ENCODE measurements at places on chromosomes 7 and 10.

GRCh38 chr7:155346285-155346684 lies 48.6 kb downstream of the INSIG1 start:
- no peak for DNase-seq

GRCh38 chr7:140294454-140294853 lies 103.9 kb downstream of the SLC37A3 start:
- no peak for DNase-seq

DNA sequence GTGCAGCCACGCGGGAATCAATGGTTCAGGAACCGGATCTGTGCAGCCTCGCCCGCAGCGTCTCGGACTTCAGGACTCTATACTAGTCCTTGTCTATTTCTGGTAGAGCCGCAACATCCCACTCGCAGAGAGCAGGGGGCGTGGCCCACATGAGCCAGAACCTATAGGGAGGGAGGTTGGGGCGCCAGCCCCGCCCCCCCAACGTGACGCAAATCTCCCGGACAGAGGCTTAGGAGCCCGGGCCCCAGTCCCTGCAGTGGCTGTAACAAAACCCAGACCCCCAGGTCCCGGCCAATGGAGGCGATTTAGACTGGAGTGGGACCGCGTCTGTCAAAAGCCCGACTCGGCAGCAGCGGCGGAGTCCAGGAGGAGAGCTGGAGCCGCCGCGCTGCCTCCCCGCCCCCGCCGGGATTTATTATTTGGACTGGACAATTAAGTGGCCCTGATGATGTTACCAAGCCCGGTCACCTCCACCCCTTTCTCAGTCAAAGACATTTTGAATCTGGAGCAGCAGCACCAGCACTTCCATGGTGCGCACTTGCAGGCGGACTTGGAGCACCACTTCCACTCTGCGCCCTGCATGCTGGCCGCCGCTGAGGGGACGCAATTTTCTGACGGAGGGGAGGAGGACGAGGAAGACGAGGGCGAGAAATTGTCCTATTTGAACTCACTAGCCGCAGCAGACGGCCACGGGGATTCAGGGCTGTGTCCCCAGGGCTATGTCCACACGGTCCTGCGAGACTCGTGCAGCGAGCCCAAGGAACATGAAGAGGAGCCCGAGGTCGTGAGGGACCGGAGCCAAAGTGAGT lies at the start of gene NKX2-3:
Gene NKX2-3 (plus strand): TSS at position 256 of the 809 bp plus-strand sequence. CDS start 190 bp downstream, at position 446.
- peak; percentile 30 for DNase-seq

GRCh38 chr7:44063894-44064651 lies 1.3 kb downstream of the PGAM2 start:
- no peak for DNase-seq

DNA sequence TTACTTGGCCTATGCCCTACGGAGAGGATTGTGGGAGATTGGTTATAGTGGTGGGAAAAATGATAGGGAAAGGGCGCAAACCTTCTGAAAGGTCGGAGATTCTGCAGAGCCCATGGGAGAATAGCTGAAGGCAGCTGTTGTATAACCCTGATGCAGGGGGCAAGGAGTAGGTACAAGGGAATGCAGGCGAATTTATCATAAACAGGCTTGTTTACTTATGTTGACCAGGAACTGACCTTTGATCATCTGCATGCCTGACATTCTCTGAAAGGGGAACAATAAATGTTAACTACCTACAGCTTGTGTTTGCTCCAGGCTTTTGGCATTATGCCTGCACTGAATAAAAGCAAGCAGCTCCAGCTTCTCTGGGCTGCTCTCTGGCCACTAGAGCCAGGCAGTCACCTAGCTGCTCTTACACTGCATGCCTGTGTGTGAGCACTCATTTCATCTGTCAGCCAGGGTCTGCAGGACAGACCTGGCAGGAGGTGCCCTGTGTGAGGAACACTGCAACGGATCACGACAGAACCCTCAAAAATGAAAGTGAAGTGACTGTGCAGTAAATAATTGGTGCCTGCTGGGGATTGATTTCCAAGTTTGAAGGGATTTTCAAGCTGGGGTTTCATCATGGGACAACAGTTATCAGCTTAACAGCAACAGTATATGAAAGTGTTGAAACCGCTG lies 31.1 kb upstream of the ABCA13 start:
- peak; percentile 22 for DNase-seq

DNA sequence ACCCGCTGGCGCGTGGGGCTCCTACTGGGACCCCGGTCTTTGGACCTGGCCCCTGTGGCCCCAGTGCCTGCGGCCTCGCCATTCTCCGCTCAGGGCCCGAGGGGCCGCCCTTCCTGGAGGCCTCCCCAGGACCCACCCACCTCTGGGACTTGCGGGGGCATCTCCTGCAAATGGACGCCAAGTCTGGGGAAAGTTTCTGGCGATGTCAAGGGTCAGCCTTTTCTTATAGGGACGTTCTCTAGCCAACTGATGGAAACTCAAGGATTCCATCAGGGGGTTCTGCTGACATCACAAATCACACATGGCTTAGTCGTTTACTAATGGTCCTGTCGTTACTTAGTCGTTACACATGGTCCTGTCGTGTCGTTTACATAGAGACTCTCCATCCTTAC lies 57.7 kb upstream of the RHOBTB1 start:
- DNase-seq = no peak

DNA sequence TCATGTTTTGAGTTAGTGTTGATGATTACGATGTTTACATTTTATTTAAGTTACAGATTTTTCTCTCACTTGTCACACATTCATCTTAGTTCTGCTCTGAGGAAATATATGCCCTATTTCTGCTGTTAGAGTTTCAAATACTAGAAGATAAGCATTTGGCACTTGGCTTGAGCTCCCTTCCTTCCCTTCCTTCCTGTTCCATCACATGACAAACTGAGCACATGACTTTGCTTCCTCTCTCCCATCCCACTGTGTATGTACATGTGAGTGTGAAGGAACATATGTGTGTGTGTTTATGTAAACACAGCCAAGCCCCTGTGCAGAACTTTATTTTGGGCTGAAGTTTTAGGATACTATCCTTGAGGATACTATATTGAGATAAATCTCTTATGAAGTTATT lies 795.9 kb upstream of the IGFBP3 start:
- DNase-seq = no peak
